ENCODE measurements at places on chromosomes 3 and 15. TPM values are rescaled to one million over a fixed set of nuclear protein-coding genes. Genes with fewer than 3 reads are reported as not detected.

The ADCY5 gene
- total RNA-seq, result 1.2 TPM

GRCh38 chr3:189165092-189165612 is 6.6 kb upstream of the TPRG1 start:
- no peak for DNase-seq

- DNase-seq, result no peak
Observed at GRCh38 chr3:11482021-11482420, 161.7 kb downstream of the VGLL4 start.

GRCh38 chr3:126476166-126477060 is 722 bp upstream of the ZXDC start:
- DNase-seq, result peak; percentile 16

DNA sequence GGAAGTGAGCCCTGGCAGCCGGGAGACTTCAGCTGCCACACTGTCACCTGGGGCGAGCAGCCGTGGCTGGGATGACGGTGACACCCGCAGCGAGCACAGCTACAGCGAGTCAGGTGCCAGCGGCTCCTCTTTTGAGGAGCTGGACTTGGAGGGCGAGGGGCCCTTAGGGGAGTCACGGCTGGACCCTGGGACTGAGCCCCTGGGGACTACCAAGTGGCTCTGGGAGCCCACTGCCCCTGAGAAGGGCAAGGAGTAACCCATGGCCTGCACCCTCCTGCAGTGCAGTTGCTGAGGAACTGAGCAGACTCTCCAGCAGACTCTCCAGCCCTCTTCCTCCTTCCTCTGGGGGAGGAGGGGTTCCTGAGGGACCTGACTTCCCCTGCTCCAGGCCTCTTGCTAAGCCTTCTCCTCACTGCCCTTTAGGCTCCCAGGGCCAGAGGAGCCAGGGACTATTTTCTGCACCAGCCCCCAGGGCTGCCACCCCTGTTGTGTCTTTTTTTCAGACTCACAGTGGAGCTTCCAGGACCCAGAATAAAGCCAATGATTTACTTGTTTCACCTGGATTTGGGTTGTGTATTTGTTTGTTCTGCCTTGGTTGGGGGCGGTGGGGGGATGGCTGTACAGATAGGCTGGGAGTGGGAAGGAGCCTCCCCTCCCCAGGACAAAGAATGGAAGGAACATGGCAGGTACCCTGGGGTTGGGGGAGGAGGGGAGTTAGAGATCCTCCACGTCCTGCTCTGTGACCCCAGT is 2.9 kb upstream of the GRM2 start:
- no peak for DNase-seq

Data from astrocyte (in vitro differentiated cells and primary cell).